Hematopoietic multipotent progenitor cell (in vitro differentiated cells): ENCODE measurements at places on chromosomes 11 and 22. TPM values are rescaled to one million over a fixed set of nuclear protein-coding genes. Genes with fewer than 3 reads are reported as not detected.

The FAM180B gene
- 0.27 TPM for total RNA-seq

The MMP12 gene
- not detected for total RNA-seq

DNA sequence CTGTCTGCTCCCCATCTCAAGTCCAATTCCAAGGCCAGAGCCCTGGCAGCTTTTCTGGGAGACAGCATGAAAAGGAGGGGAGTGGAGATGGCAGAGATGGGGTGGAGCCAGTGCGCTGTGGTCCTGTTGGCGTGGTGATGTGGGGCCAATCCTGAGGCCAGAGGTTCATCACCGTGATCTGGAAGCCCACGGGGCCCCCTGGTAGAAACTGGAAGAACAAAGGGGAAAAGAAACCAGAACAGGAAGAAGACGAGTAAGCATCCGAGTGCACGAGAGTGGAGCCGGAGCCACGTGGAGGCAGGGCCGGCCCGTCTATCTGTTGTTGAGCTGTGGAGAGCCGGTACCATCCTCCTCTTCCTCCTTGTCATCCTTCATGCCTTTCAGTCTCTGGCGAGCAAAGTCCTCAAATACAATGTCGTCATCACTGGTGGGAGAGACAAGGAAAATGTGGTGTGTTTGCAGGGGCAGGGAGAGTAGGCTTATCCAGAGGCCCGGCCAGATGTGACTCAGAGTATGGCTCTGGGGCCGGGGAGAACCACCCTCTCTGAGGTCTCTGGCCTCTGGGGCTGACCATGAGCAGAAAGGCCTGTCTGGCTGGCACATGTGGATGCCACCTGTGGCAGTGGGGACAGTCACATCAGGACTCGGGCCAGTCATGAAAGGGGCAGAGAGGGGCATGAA is 25.4 kb downstream of the TPBGL start:
- DNase-seq: no peak

The EED gene
- total RNA-seq: 7.5 TPM

GRCh38 chr11:120660024-120660565 is 148.5 kb downstream of the GRIK4 start:
- no peak for DNase-seq

GRCh38 chr11:74574563-74574962 is 17.8 kb upstream of the POLD3 start:
- no peak for DNase-seq

The OR8G1 gene
- under 0.01 TPM for total RNA-seq

GRCh38 chr22:44428941-44429830 is 68.8 kb downstream of the RTL6 start:
- DNase-seq: no peak

- peak; percentile 88 for DNase-seq
Observed at GRCh38 chr11:62728171-62728988, at the start of gene TTC9C. Gene TTC9C (plus strand): TSS chr11:62728486. CDS start chr11:62728849, 363 bp downstream.

- DNase-seq: no peak
Observed at GRCh38 chr11:15308840-15309239, 194.1 kb downstream of the INSC start.

GRCh38 chr11:86035164-86035563 is 33.7 kb downstream of the PICALM start:
- no peak for DNase-seq

- DNase-seq: no peak
Observed at GRCh38 chr11:83042964-83043711, 28.6 kb downstream of the RAB30 start.

DNA sequence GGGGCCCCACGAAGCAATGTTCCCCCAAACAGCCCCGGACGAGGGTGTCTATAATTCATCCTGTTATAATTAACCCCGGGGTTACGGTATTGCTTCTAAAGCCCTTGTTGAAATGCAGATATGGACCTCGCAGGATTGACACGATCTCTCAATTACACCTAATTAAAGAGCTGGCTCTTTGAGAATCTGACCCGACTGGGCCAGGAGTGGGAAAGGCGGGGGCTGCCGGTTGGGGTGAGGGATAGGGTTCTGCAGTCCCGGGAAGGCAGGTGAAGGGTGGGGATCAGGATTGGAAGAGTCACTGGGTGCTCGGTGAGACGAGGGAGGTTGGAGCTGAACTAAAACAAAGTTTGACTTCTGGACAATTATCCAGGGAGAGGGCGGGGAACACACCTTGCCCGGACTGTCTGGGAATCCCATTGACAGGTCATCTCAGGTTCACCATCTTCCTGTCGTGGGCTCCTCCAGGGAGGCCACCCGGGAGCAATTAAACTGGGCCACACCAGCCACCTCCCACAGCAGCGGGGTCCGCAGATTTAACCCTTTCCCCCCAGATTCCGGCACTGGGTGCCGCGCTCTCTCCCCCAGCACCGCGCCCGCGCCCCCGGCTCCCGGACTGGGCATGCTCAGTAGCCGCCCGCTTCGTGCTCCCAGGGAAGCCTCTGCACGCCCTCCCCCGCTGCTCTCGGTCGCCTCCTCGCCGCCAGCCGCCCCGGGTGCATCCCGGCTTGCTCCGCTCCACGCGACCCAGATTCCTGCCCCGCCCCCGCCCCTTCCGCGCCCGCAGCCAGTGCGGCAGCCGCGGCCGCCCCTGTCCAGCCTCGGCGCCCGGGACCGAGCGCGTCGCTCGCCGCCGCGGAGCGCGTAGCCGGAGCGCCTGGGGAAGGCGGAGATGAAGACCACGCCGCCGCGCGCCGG is at the start of gene ELMOD1:
Gene ELMOD1, plus strand, starts transcription at position 688 of the 918 bp plus-strand sequence. CDS start 27,043 bp downstream, outside the sequence.
- peak; percentile 21 for DNase-seq

GRCh38 chr11:59713745-59714144 is at the start of gene OR10V1:
Gene OR10V1 (minus strand): TSS chr11:59713845. CDS start chr11:59713845, 0 bp downstream.
- DNase-seq: no peak

DNA sequence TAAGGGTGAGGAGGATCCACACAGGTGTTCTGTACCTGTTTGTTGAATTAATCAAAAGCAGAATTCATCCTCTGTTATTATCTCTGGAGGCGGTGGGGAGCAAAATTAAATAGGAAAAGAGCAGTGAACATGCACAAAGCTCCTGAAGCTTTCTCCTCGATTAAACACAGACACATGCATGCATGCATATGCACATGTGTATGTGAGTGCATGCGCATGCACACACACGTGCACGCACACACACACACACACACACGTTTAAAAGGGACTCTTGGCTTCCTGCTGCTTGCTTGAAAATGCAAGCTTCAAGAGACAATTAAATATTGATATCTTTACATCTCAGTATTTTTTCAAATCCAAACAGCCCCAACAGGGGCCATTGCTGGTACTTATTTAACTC is 462.1 kb downstream of the BUD13 start:
- DNase-seq: no peak

The HBE1 gene
- total RNA-seq: under 0.01 TPM
